ENCODE measurements at places on chromosomes 13 and 19.

DNA sequence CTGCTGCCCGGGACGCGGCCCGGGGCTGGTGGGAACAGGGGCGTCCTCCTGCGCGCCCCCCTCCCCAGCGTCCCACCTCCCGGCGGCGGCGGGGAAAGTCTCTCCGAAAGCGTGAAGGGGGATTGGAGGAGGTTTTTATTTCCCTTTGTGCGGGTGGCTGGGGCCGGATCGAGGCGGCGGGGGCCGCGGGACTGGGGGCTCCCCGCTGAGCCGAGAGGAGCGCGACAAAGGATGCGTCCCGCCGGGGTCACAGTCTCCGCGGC, 132 bp downstream of the SHD start:
- no peak overlapping the region for H3K27ac ChIP-seq
- H3K4me3 ChIP-seq = peak overlapping the region; percentile 69
- DNase-seq = no peak
- H3K27me3 ChIP-seq = peaks cover 11% of the 10 kb centered on the region
- no peaks in the 10 kb centered on the region for H3K4me1 ChIP-seq

GRCh38 chr19:46967578-46968032, 52.0 kb upstream of the NPAS1 start:
- no peaks in the 10 kb centered on the region for H3K4me1 ChIP-seq
- no peak overlapping the region for H3K27ac ChIP-seq

- peaks cover 63% of the 10 kb centered on the region for H3K36me3 ChIP-seq
- no peak for DNase-seq
- no peaks in the 10 kb centered on the region for H3K27me3 ChIP-seq
- no peak overlapping the region for H3K27ac ChIP-seq
- no peak overlapping the region for H3K4me3 ChIP-seq
Observed at GRCh38 chr19:49855277-49855675, 4.3 kb downstream of the PTOV1 start.

DNA sequence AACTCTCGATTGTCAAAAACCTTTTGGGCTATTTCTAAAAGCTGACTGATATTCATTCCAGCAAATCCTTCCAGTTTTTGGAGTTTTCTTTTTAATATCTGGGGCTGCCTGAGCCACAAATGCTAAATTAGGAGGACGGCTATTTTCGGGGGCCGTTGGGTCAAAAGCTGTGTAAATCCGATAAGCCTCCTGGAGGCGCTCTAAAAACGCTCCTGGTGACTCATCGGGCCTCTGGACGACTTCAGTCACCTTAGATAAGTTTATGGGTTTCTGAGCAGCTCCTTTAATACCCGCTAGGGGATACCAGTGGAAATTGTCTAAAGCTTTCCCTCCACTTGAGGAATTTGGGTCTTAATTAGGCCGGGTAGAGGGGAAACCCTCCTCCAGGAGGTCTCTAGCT, 66.4 kb downstream of the ZNF730 start:
- H3K4me1 ChIP-seq = no peaks in the 10 kb centered on the region
- no peak for DNase-seq
- H3K4me3 ChIP-seq = no peak overlapping the region
- peaks cover 3% of the 10 kb centered on the region for H3K36me3 ChIP-seq

DNA sequence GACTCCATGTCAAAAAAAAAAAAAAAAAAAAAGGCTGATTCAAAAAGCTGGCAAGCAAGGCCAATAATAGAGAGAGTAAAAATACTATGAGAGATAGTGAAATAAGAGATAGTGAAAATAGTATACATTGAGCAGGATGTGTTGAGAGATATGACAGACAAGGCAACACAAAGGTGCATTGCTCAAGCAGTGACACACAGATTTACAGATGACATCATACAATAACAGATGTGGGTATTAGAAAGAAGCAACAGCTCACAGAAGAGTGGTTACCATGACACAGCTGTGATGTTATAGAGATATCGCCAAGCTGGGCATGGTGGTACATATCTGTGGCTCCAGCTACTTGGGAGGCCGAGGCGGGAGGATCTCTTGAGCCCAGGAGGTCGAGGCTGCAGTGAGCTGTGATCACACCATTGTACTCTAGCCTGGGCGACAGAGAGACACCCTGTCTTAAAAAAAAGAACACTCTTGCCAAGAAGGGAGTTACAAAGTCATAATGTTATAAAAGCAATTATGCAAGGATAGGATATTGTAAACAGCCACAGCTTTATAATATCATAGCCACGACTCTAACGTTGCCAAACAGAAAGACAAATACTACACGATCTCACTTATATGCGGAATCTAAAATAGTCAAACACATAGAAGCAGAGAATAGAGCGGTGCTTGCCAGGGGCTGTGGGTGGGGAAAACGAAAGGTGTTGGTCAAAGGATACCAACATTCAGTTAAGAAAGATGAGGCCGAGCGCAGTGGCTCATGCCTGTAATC, 10.3 kb downstream of the TNFSF9 start:
- peaks cover 5% of the 10 kb centered on the region for H3K36me3 ChIP-seq
- H3K27ac ChIP-seq = no peak overlapping the region
- H3K27me3 ChIP-seq = no peaks in the 10 kb centered on the region
- DNase-seq = no peak
- H3K4me3 ChIP-seq = no peak overlapping the region

- peaks cover 35% of the 10 kb centered on the region for H3K27me3 ChIP-seq
- H3K4me1 ChIP-seq = no peaks in the 10 kb centered on the region
- peak overlapping the region; percentile 90 for H3K4me3 ChIP-seq
- no peaks in the 10 kb centered on the region for H3K36me3 ChIP-seq
- no peak for DNase-seq
Observed at GRCh38 chr19:44757057-44757734, 8.7 kb downstream of the BCL3 start.

- DNase-seq = no peak
- H3K27ac ChIP-seq = no peak overlapping the region
- H3K4me1 ChIP-seq = no peaks in the 10 kb centered on the region
Observed at GRCh38 chr19:7177926-7178325, 108.4 kb downstream of the ZNF557 start.

- no peak overlapping the region for H3K4me3 ChIP-seq
- no peaks in the 10 kb centered on the region for H3K4me1 ChIP-seq
- no peak overlapping the region for H3K27ac ChIP-seq
- no peak for DNase-seq
Observed at GRCh38 chr13:30319655-30320054, 12.3 kb upstream of the KATNAL1 start.
